Right lobe of liver (tissue), 6 donors: ENCODE measurements at places on chromosomes 2 and 18.

DNA sequence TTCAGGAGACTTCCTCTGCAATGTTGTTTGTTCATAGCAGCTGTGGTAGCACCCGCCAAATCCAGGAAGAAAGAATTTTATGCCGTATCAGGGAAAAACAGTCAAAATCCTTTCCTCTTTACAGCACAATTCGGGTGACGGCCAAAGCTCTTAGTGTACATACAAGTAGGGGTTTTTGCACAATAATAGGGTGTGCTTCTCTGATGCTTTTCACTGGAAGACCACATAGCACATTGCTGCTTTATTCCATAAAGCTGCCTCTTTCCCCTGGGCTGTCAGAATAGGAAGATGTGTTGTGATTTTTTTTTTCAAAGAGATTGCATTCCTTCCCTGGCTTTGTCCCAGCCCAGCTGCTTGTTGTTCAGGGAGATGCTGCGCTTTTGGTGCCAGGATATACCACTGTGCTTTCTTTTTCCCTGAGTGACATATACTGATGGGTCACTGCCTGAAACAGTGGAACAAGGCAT lies 27.2 kb upstream of the LANCL1 start:
- DNase-seq, result no peak

DNA sequence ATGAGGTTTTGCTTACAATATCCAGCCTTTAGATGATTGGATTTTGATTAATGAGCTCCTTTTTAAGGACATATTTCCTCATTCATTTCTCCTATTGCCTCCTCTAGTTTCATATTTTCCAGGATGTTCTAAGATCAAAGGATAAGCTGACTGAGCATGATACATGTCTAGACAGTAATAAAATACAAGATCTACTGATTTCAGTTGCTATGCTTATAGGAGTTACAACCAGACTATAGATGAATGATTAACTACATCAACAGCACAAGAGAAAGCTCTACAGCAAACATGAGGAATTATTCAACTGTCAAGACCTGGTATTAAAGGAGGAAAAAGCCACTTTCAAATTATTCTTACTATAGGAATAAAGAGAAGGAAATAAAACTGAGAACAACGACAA lies 85.0 kb upstream of the LINC00305 start:
- no peak for DNase-seq

DNA sequence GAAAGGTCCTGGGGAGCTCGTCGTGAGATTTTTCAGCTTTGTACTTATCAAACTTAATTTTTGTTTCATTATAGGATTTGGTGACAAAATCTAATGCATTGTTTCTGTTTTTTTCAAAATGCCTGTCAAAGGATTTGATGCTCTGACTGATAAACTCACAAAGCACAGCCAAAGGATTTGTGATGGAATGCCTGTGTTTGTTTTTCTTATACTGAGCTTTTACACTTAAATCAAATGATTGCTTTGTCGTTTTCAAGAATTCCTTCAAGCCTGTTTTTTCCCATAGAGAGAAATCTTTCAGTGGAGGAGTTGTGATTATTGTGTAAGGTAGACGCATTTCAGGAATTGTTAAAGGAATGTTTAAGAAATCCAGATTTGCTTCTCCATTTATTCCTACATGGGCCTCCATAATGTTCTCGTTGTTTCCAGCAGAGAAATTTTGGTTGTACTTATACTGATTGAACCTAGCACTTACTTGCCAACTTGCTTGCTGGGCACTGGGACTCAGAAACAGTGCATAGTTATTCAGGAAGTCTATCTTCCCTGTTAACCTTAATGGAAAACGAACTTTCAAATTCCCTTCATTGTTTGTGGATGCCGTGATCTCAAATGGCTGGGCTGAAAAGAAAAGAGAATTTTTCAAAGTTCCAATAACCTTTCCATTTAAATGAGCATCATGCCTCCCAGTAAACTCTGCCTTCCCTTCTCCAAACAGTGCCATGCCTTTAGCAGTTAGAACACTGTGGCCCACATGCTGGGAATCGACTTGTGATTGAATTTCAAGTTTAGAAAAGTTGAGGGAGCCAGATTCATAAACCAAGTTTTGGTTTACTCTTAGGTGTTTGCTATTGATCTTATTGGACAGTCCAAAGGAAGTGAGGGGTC lies 36.5 kb downstream of the APOB start:
- no peak for DNase-seq

GRCh38 chr18:28075501-28075900 lies 101.4 kb downstream of the CDH2 start:
- no peak for DNase-seq

DNA sequence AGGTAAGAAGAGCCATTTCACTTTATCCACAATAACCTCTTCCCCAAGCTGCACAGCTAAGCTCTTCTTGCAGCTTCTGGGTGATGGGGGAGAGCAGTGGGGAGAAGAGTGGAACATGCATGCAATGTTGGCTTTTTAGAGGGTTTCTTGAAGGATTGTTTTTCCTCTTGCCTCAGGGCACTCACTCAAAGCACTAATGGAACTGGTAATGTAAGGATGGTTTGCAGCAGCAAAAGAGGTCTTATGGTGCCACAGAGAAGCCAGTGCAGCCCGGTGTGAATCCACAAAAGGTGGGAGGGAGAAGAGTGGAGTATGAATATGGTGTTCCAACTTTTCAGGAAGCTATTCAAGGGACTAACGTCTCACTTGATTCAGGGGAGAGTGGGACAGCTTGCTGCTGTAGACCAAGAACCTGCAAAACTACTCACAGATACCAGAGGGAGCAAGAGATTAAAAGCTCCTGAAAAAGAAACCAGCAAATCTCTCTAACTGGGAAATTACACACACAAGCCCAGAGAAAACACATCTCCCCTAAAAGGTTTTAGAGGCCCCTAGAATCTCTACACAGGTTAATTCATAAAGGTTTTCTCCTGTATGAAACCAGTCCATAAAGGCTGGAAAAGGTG lies 116.4 kb downstream of the CHN1 start:
- DNase-seq, result no peak

GRCh38 chr2:181658444-181658843 lies 1.5 kb upstream of the CERKL start:
- no peak for DNase-seq
